ENCODE measurements at places on chromosomes 13 and 19.
A peak's percentile ranks its signal among the peaks of the same experiment; 100 is the strongest.

- no peak for DNase-seq
Observed at GRCh38 chr19:48481846-48482639, 12.9 kb downstream of the CYTH2 start.

- DNase-seq: no peak
Observed at GRCh38 chr13:101447852-101448251, 4.6 kb upstream of the ITGBL1 start.

GRCh38 chr19:917323-918151, at the start of gene KISS1R:
TSS of gene KISS1R (plus strand) at chr19:917333. CDS start at chr19:917503, 170 bp downstream.
- DNase-seq: peak; percentile 48

GRCh38 chr13:76903544-76904162, 17.4 kb upstream of the KCTD12 start:
- peak; percentile 55 for DNase-seq

DNA sequence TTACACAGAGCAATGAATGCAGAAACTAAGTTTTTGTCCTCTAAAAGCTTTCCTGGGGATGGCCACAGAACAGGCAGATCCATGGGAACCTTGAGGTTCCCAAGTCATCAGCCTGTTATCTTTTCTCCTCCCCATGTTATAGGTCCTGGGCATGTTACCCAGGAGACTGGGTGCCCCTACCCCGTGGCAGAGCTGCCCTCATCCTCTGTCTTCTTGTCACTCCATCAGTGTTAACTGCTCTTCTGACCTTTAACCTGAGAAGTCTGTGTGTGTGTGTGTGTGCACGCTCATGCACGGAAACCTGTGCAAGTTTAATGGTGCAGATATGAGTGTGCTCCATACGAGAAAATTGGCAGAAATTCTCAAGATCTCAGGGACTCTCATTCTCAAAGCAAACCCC, 43.9 kb upstream of the ZNF724 start:
- DNase-seq: no peak

DNA sequence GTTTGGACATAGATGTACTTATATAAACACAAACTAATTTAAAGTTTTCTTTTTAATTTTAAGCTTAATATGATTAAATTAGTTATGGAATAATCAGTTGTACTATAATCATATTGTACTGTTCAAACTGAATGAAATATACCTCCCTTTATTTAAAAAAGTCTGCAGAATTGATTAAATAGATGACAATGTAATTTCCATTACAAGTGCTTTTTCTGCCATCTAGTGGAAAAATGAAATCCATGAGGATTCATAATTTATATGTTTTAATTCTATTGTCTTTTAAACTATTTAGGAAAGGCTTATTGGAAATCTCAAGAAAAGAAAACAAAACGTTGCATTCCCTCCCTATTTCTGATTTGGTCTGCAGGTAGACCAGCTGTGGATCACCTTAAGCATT, 30.9 kb downstream of the MZT1 start:
- no peak for DNase-seq

DNA sequence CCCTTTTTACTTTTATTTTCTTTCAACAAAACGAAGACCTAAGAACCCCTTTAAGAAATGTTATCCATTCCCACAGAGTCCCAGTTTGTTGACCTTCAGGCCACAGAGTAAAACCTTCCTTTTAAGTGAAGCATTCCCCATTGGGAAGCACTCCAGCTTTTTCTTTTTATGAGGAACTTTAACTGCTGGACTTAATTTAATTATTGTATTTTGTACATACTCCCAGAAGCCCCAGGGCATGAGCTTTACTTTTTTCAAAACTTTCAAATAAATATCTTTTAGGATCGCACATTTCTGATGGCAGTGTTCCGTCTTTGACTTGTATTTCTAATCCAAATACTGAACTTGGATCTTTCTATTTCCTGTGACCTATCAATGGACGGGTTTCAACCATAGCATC, 68.9 kb downstream of the ZIC5 start:
- no peak for DNase-seq

Data from stimulated activated CD4-positive, alpha-beta T cell treated with anti-CD3 and anti-CD28 coated beads, Interleukin-12 subunit alpha, Interleukin-12 subunit beta, amount 100 ng/mL, for 4 hours (primary cell).